Stimulated activated CD4-positive, alpha-beta T cell treated with anti-CD3 and anti-CD28 coated beads, Interleukin-1b, Interleukin-23, amount 100 ng/mL, for 4 hours (primary cell): ENCODE measurements at places on chromosomes 13 and 19.

GRCh38 chr13:113399755-113400149, 35.8 kb upstream of the GRTP1 start:
- no peak for DNase-seq

GRCh38 chr19:9673912-9674662, 813 bp downstream of the ZNF562 start:
- DNase-seq: peak; percentile 9

DNA sequence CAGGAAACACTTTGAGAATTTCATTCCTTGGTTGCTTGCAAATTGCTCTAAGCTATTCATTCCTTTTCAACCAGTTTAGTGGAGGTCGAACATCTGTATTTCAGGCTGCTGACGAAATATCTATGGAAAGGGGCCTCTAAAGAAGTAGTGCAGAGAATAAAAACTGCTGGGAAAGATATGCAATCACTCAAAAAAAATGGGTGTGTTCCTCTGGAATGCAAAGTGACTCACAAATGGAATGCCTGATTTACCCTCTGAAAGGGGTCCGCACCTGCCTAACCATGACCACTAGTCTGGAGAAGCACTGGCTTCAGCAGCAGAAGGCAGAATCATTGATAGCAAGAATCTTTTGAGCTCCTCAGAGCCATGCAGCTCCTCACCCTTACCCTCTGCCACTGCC, 129.4 kb downstream of the PCDH9 start:
- no peak for DNase-seq

- DNase-seq: no peak
These were observed 269.1 kb downstream of the NDFIP2 start for GRCh38 chr13:79749984-79750551.

- DNase-seq: peak; percentile 64
These were observed at the start of gene STRN4 for GRCh38 chr19:46746281-46747057. Gene STRN4, minus strand, starts transcription at chr19:46746450. Its CDS starts 20 bp downstream, at chr19:46746430.

- DNase-seq: no peak
These were observed 52.5 kb upstream of the PTPRS start for GRCh38 chr19:5393088-5393487.

DNA sequence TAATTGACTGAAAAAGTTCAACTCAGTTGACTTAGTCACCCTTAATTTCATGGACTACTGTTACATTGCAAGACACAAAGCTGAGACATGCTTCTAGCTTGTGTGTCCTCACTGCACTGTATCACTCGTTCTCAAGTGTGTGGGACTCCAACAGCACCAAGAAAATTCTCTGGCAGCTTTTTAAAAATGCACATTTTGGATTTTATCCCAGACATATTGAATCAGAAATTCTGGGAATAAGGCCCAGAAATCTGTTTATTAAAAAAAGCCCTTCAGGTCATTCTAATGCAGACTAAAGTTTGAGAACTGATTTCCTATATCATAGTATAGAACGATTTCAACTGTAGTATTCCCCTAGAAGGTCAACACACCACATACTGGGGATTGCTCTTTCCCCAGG, 1485.3 kb downstream of the PCDH9 start:
- DNase-seq: no peak
